ENCODE measurements at places on chromosomes 16 and 17.
A peak's percentile ranks its signal among the peaks of the same experiment; 100 is the strongest.

DNA sequence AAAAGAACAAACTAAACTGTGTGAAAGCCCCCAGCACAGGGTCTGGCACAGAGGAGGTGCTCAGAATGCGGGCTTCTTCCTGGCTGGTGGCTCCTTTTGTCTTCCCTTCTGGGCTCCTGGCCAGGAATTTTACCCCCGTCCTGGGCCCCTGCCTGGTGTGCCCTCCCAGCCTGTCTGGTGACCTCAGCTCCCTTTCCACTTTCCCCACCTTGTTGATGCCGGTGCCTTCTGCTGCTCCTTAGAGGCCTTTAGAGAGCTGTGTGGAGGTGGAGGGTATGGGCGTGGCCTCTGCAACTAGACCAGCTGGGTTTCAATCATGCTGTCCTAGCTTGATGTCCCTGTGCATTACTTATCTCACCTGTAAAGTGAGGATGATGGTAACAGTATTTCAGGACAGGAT, 16.8 kb downstream of the PIRT start:
- DNase-seq = no peak

- DNase-seq = no peak
Observed at GRCh38 chr16:68310437-68310773, 341 bp downstream of the SLC7A6OS start.

GRCh38 chr16:81651758-81652718, 127.1 kb upstream of the PLCG2 start:
- DNase-seq = no peak

DNA sequence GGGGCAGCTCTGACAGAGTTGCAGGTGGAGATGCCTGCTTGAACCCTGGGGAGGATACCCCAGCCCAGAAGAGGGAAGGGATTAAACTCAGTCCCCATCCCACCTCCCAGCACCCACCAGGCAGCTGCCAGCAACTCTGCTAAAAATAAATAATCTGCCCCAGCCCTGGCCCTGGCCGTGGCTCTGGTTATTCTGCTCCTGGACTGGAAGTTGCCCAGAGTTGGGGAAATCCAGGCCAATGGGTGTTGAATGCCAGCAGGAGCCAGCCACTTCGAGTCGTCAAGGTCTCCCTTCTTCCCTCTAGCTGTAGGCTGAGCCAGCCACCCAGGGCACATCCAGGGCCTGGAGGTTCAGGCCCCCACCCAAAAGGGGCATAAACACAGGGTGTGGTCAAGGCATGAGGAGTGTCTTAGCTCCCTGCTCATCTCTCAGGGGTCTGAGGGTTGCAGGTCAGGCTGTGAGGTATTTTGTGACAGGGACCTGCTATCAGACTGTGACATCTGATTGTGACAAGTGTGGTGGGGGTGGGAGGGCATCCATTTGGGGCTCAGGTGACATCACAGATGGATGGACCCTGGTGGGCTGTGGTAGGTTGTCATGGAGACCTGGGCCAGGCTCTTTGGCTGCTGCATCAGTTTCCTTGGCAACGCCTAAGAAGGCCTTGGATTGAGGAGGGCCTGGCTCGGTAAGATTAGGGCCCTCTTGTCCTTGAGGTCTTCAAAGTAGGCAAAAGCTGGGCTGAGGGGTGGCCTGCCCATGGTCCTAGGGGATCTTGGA, 1.0 kb upstream of the RRAD start:
- no peak for DNase-seq

- no peak for DNase-seq
Observed at GRCh38 chr17:55816532-55817396, 65.9 kb downstream of the PCTP start.

- DNase-seq = peak; percentile 52
Observed at GRCh38 chr17:57600074-57600473, 145.0 kb downstream of the CCDC182 start.

Measured in stimulated activated CD8-positive, alpha-beta memory T cell treated with anti-CD3 and anti-CD28 coated beads, Interleukin-15, amount 100 ng/mL, for 48 hours (primary cell).